ENCODE measurements at places on chromosomes 4 and X. TPM values are rescaled to one million over a fixed set of nuclear protein-coding genes. Genes with fewer than 3 reads are reported as not detected.

- DNase-seq = no peak
Measured at GRCh38 chr4:77665381-77666069, 59.9 kb downstream of the CXCL13 start.

GRCh38 chr4:123889507-123889906, 492.9 kb downstream of the SPRY1 start:
- no peak for DNase-seq

GRCh38 chr4:67727124-67727850, 26.3 kb upstream of the UBA6 start:
- DNase-seq = no peak

Gene DBET
- total RNA-seq = not detected

Gene TEX11
- total RNA-seq = not detected

Data from activated CD8-positive, alpha-beta T cell treated with anti-CD3 and anti-CD28 coated beads, Interleukin-2, amount 10 ng/mL, durations not matched to agents 7 days and 5 days (primary cell).